ENCODE measurements at places on chromosomes 12 and 14.

GRCh38 chr14:89330236-89331002, 86.6 kb downstream of the FOXN3 start:
- no peak for DNase-seq

DNA sequence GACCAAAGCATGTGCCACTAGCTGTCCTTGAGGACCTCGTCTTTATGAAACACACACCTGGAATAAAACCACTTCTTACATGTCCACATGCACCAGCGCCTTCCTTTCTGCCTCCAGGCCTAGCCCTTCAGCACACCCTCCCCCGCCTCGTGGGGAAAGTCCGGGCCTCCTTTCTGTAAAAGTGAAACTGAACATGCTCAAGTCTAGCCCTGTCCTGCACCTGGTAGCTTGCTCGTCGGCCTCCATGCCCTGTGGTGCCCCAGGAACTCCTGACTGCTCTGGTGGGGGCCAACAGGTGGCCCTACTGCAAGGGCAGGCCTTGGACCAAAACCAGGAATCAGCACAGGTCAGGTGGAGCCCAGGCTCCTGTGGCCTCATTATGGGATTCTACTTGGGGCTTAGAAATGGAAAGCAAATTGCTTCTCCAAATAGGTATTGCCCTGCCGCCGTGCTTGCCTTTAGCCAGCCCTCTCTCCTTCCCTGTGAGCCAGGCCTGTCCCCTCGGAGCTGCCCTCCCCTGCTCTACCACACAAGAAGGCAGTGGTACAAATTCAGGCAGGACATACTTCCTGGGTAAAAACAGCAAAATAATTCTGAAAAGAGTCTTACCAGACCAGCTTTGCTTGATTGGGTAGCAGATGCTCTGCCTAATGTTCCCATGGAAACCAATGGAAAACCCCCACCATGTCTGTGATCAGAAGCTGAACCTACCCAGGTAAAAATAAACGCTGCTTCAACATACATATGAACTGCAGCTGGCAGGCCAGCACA, 43.5 kb downstream of the ERH start:
- DNase-seq: no peak

- DNase-seq: no peak
Measured at GRCh38 chr14:67806246-67806645, 10.1 kb downstream of the ZFYVE26 start.

DNA sequence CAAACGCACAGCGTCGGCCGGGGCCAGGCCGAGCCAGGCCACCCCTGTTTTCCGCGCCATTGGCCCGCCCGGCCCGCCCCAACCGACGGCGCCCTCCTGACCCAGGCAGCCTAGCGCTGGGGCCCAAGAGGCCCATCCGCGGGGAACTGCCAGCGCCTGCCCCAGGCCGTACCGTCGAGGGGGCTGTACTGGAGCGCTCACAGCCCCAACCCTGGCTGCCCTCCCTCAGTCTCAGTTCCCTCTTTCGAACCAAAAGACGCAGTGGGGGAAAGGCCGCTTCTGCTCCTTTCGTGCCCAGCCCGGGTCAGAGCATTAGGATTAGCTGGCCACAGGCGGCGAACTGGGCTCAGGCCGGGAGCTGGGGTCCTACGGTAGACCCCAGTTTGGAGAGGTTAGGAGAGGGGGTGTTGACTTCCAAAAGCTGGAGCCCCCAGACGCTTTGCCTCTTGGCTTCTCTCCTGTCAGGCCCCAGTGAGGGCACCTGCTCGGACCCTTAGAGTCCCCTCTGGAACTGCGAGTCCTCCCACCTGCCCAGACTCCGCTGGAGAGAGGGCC, 1.9 kb downstream of the NKX2-1 start:
- peak; percentile 36 for DNase-seq

DNA sequence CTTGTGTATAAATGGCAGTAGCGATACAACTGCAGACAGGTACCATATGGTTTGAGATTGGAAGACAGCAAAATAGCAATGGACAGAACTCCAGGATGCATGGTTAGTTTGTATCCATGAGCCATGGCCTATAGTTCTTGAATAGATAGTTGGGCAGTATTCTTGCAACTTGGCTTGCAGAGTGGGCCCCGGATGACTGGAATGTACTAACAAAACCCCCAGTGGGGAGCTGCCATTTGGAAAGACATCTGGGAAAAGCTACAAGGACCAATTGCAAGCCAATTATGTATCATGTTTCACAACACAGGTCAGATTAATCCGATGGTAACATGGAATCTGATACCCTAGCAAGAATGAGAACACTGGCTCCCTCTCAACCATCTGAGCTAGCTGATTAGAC, 279.6 kb downstream of the RERGL start:
- no peak for DNase-seq

GRCh38 chr12:109053382-109054123, 1.2 kb downstream of the USP30 start:
- no peak for DNase-seq

DNA sequence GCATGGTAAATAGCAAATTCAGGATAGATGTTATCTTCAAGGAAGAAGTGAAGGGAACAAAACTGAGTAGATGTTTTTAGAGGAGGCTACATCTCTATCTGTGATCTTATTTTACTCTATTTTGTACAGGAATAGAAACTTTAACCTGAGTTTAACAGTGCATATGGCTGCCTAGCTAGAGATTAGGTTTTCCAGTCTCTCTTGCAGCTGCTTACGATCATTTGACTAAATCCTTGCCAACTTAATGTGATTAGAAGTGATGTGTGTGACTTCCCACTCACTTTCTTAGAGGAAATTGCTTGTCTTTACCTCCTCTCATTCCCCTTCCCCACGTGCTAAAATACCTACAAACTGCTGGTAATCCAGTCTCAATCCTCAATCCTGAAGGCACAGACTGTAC, 26.5 kb upstream of the SLC15A5 start:
- DNase-seq: no peak

DNA sequence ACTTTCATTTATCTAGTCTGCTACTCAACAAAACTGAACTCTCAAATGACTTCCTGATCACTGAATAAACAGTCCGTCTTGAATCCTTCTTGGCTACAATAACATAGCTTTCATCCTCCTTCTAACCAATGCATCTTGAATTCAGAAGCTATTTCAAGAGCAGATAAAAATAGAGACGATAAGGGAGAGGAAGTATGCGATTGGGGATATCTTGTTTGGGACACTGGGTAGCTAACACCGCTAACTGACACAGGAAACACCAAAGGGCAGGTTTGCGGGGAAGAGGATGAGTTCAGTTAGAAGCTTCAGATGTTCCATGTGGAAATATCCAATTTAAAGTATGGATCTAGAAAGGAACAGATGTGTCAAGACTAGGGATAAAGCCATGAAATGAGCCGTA, 102.5 kb downstream of the SLC41A2 start:
- DNase-seq: no peak

DNA sequence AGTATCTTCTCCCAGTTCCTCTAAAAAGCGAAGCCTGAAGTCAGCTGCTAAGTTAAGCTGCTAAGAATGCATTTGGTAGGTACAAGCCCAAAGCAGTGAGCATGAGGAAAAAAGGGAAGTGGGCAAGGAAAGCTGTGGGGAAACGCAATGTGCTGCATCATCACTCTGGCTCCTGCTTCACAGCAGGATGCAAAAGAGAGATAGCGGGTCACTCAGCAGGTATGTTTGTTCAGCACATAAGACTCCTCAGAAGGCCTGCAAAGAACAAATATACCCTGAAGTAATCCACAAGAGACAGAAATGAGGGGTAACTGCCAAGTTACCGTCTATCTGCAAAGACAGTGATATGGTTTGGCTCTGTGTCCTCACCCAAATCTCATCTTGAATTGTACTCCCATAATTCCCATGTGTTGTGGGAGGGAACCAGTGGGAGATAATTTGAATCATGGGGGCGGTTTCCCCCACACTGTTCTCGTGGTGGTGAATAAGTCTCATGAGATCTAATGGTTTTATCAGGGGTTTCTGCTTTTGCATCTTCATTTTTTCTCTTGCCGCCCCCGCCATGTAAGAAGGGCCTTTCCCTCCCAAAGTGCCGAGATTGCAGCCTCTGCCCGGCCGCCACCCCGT, 127.4 kb upstream of the EGLN3 start:
- DNase-seq: no peak

DNA sequence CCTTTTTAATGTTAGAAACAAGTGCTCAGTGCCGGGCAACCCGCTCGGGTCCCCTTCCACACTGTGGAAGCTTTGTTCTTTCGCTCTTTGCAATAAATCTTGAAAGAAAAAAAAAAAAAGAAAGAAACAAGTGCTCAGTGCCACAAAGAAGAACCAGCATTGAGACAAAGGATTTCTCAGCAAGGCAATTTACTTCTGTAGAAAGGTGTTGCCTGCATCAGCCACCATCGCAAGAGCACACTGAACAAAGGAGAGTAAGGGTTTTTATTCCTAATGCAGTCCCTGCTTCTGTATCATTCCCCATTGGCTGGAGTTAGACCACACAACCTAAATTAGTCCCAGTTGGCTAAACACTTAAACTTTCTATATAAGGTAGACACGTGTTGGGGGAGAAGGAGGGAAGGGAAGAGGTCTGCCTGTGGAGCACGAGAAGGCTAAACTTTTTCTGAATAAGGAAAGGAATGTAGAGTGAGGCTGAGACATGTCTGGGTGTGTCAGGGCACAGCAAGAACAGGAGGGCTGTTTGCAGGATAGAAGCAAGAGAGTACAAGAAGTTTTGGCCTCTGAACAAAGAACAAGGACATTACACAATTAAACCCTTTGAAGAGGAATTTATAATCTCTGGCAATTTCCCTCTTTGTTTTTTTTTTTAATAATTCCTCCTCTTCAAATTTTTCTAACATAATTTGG, 21.4 kb downstream of the KLRF2 start:
- no peak for DNase-seq

DNA sequence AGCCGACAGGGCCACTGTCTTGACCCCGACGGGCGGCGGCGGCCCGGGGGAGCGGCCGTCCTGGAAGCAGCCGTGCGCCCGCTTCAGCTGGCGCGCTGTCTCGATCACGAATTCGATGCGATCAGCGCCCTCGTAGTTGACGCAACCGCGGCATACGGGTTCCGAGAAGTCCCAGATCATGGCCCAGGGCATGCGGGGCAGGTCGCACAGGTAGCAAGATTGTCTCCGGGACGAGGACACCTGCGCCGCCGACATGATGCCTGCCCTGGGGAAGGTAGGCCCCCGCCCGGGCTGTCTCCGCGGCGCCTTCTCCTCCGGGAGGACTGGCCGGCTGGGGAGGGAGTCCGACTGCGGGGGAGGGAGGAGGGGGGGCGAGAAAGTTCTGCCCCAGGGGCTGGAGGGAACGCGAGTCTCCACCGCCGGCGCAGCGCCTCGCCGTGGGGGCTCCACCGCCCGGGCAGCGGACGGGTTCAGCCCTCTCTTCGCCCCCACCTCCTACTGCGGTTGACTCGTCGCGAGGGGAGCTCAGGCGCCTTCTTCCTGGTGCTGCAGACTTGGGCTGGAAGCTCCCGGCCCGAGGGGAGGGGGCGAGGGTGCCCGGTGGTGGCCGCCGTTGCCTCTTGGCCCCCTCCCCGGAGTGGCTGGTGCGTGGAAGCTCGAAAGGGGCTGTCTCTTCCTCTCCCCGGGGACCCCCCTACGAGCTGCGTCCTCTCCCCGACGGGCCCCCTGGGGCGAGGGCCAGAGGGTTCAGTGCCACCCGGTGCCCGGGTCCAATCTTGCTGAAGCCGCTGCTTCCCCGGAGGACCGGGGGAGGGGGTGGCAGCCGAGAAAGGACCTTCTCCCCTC, 747 bp downstream of the IRF2BPL start:
- peak; percentile 74 for DNase-seq

- DNase-seq: no peak
Measured at GRCh38 chr14:55979096-55979495, 139.1 kb upstream of the PELI2 start.

- DNase-seq: no peak
Measured at GRCh38 chr14:49754570-49755097, 13.3 kb upstream of the KLHDC2 start.

GRCh38 chr12:12010277-12011039, 60.3 kb upstream of the BCL2L14 start:
- DNase-seq: no peak

- peak; percentile 74 for DNase-seq
Measured at GRCh38 chr12:64387197-64387816, 3.3 kb downstream of the C12orf56 start.

DNA sequence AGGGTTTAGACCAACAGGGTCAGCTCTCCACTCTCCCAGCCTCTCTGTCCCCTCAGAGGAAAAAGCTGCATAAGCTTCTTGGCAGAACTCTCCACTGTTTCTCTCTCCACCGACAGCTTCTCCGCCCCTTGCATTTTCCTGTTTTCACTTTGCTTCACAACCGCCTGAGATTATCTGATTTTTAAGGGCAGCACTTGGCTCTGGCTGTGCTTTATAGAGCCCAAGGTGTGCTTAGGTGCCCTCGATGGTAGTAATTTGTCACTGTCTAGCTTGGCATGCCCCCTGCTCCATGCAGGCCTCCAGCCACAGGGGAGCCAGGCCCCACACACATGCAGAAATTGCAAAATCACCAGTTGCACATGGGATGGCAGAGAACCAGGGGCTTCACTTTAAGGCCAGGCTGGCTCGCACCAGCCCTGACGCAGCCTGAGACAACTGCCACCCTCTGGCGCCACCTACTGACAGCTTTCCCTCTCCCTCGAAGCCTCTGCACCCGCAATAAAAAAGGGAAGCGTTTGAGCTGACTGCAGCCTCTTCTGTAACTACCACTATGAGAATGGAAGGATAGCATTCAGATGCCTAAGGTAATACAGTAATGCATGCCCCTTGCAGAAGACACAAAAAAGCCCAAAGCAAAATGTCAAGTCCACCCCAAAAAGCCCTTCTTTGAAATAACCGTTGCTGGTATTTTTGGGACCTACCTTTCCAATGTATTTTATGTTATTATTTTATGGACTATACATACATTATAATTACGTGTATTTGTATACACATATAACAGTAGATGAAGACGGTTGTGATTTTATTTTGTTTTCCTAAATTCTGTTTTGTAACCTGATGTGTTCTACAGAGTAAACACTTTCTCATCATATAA, 32.0 kb upstream of the RIMBP2 start:
- peak; percentile 79 for DNase-seq

GRCh38 chr12:106113824-106114446, 24.8 kb downstream of the NUAK1 start:
- no peak for DNase-seq

- DNase-seq: peak; percentile 11
Measured at GRCh38 chr14:52473557-52473956, 78.7 kb downstream of the TXNDC16 start.

DNA sequence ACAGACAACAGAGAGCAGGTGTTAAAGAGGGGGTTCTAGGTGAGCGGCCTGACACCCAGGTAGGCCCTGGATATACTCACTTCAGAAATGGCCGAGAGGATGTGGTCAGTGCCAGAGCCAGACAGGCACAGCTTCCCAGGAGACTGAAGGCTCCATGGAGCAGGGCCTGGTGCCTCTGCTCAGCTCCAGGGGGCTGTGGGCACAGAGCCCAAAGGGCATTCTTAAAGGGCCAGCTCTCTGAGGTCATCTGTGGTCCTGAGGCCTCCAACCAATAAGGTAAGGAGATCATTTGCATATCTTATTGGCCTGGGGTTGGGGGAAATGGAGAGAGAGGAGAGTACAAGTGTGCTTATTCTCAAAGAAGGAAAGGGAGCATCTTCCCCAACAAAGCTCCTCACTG, 9.7 kb upstream of the PCK2 start:
- DNase-seq: no peak
